ENCODE measurements at places on chromosomes 2 and 18.

DNA sequence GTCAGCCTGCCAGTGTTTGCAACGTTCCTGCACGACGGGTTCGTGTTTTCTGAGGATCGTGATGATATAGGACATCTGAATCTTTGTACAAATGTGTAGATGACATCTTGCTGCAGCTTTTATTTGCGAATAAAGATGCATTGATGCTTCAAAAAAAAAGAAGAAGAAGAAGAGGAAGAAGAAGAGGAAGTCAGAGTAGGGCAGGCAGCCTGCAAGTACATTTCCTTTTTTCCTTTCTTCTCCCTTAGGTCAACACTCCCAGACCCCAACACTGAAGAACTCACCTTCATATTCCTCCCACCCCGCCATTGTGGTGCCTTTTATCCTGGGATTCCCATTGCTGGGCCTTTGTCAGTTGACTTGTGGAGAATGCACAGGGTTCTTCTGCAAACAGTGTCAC is 91.5 kb downstream of the FHOD3 start:
- no peak for DNase-seq

- no peak for DNase-seq
Observed at GRCh38 chr2:149187057-149187456, 143.3 kb upstream of the LYPD6 start.

DNA sequence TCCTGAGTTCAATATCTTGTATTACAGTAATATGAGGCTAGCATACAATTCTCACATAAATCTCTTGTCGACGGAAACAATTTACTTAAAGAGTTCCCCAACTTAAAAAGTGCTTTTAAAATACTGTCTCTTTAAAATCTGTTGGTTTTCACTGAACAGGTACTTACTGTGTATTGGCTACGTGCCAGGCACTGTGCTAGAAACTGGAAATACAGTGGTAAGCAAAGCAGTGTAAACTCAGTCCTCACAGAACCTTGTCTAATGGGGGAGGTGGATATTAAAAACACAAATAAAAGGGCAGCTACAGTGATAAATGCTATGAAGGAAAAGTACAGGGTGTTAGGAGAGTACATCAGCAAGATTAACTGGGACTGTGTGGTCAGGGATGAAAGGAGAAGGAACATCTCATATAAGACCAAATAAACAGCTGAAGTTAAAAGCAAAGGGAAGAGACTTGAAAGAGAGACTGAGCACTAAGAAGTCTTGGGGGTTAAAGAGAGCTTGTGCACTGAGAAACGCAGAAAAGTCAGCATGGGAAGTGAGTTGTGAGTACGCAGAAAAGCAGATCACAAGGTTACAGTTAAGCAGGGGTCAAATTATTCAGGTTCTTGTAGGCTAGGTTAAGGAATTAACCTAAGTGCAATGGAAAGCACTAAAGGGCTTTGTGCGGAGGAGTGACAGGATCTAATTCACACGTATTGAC is 52.5 kb downstream of the USP40 start:
- DNase-seq: no peak

DNA sequence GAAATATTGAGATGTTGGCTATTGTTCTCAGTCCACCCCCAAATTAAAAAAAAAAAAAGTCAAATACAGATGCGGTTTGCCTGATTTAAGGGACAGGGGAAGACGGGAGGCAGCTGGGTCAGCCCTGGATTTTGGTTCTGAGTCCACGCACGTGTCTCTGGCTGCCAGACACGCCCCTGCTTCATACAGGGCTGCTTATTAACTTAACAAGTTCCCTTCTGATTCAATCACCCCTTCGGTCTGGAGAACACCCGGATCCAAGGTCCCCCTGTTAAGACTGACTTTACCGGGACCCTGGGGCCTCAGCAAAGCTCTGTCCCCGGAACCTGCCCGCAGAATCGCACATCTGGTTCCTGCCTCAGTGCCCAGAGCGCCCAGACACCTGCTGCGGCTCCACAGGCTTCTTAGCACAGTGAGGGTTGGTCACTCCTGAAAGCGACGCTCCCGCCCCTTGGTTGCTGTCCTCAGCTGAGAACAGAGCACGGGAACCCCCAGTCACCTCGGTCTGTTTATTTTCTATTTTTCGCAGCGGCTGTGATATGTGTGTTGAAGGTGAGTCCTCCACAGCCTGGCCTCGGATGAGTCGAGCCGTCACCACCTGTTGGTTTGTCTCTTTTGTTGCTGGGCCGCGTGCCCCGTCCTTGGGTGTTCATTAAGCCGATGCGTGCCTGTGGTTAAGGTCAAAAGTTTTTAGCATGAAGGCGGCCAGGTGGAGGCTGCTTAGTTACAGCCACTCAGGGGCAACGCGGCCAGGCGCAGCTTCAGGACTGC is 57.2 kb downstream of the RTP5 start:
- no peak for DNase-seq

GRCh38 chr2:220499225-220499624 is 871.8 kb downstream of the SLC4A3 start:
- no peak for DNase-seq

GRCh38 chr18:62354151-62354550 is 29.0 kb downstream of the TNFRSF11A start:
- DNase-seq: no peak

DNA sequence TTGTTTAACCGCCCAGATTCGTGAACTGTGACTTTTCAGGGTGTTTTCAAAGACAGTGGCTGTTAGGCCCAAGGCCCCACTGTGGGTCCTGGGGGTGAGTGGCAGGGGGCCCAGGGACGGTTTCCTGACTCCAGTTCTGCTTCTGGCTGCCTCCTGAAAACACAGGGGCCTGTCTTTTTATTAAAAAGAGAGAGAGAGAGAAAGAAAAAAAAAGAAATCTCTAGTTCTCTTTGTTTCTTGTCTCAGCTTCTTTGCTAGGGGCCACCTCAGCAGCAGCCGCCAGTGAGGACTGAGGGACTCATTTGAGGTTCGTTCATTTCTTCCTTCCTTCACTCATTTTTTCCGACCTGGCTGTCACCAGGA is 15.4 kb upstream of the E2F6 start:
- DNase-seq: no peak

GRCh38 chr2:228629251-228629650 is 447.8 kb upstream of the SPHKAP start:
- DNase-seq: no peak

GRCh38 chr2:222745836-222746559 is 74.5 kb downstream of the MOGAT1 start:
- DNase-seq: no peak

DNA sequence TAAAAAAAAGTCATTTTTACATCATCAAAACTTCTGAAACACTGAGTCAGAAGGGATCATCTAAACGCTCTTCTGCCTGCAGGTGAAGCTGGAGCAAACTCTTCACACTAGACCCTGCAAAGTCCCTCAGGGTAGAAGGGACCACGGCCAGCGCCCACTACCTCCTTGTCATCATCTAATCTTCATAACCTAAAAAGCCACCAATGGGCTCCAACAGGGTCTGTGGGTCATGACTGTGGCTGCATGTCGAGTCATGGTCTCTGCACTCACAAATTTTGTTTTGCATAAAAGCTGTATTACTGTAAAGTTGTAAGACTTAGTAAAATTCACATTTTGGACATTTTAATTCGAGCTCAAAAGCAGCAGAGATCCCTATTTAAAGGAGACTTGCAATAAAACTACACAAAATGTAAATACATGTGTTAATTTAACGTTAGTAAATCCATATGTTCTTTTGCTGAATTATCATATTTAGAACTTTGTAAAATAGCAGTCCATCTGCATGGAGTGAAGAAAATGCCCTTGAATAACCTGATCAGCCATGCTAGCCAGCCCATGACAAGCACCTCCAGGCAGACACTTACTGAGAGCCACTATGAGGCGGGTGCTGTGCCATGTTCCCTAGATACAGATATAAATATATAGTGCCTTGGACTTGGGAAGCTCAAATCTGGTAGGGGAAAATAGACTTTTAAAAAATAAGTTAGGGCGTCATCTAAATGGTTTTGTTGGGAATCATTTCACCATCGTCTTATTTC is 437.2 kb upstream of the LYPD1 start:
- DNase-seq: no peak

DNA sequence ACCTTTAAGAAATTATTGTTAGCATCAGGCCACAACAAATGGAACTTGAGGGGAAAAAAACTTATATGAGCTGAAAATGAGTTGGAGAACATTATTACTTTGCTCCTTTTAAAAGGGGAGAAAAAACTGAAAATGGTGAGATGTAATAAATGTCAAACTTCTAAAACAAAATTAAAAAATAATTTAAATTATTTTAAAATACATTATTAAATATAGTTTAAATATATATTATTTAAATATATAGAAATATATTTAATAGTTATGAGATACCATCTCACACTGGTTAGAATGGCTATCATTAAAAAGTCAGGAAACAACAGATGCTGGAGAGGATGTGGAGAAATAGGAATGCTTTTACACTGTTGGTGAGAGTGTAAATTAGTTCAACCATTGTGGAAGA is 28.9 kb downstream of the RPIA start:
- DNase-seq: no peak

DNA sequence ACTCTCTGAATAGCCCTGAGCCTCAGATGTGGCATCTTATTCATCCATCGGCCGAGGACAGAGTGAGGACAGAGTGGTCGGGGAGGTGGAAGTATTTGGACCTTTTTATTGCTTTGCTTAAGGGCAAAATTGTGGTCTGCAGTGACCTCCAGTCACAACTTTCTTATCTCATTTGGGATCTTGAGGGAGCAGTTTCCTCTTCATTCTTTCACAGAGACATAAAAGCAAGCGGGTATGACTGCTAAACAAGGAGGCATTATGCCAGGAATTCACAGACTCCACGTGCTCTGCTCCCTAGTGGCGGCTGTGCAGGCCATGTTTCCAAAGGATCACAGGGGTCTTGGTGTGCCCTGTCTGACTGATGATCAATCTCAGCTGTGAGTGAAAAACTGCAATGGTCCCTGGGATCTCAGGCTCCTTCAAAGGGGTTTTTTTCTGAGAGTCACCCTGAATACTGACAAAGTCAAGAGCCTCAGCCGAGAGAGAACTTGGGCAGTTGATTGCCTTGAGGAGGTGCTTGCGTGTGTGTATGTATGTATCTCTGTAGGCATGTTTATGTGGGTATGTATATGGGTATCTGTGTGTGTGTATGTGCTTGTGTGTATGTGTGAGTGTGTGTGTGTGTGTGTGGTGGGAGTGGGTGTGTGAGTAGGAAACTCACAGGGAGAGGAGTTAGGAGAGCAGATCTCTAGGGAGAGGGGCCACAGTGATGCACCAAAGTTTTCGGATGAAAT is 47.7 kb downstream of the RAPGEF4 start:
- DNase-seq: peak; percentile 23

- DNase-seq: no peak
Observed at GRCh38 chr2:204449977-204450376, 95.3 kb upstream of the PARD3B start.

- DNase-seq: no peak
Observed at GRCh38 chr2:75523313-75524275, 37.1 kb downstream of the EVA1A start.

- no peak for DNase-seq
Observed at GRCh38 chr2:46379213-46380037, 82.2 kb downstream of the EPAS1 start.

DNA sequence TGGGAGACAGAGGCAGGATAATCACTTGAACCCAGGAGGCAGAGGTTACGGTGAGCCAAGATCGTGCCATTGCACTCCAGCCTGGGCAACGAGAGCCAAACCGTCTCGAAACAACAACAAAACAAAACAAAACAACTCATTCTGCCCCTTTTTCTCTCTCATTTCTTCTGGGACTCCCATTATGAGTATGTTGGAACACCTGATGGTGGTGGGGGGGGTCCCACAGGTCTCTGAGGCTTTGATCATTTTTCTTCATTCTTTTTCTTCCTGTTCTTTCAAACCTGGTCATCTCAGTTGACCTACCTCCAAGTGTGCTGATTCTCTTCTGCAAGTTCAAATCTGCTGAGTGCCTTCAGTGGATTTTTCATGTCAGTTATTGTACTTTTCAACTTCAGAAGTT is 8.2 kb upstream of the FAM161A start:
- DNase-seq: no peak

DNA sequence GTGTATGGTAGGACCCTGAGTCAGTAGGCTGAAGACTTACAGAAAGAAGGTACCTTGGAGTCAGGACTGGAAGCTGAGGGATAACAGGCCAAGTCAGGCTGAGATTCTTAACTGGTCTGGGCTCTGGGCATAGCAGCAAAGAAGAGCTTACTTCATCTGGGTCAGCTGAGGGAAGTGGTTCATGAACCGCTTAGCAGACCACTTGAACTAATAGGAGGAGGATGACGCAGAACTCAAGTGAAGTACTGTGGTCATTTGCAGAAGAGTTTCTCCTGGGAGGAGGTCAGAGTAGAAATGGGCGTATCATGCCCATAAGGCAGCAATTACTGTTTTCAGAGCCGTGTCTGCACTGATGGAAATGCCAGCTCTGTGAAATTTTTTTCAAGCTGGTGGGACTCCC is 164.5 kb downstream of the LCLAT1 start:
- DNase-seq: no peak

DNA sequence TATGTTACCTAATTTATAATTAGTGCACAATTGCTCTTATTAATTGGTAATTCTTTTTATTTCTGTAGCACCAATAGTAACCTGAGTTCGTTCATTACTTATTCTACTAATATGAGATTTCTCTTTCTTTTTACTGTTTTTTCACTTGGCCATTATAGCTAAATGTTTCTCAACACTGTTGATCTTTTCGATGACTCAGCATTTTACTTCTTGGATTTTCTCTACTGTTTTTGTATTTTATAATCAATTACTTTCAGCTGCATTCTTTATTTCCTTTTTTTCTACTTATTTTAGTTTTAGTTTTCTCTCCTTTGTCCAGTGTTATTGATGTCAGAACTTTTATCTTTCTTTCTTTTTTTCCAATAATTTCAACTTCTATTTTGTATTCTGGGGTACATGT is 589.4 kb upstream of the SOX11 start:
- DNase-seq: no peak

DNA sequence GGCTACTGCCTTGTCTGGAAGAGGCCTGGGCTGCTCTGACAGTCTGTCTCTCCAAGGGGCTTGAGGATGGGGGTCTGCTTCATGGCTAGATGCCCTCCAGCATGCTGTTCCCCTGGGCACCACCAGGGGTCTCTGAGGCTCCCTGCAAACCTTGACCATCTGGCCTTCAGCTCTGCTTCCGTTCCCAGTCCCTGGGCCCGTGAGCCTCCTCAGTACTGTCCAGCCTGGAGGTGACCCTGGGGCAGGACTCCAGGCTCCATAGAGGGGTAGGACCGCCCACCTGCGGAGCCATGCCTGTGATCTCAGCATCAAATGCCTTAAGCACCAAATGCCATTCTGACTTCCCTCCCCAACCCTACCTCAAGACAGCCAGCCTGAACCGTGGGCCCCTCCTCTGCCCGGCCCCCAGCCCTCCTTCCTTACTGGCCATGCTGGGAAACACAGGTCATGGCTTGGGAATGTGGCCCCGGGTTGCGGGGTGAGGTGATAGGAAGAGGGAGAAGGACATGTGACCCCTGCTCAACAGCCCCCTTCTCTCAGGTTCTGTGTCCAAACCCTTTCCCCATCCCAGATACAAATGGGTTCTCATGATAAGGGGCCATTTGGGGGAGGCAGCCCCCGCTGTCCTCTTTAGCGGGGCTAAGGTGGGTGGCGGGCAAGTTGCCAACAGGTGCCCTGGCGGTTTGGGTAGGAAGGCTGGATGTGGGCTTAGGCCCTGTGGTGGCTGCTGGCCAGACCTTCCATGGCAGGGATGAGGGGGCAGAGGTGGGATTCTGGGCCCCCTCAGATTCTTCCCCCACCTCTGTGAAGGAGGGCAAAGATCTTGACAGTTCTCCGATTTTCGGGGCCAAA is 25.0 kb downstream of the SPEG start:
- DNase-seq: peak; percentile 89

GRCh38 chr18:62844850-62845643 is 129.7 kb downstream of the PHLPP1 start:
- DNase-seq: no peak
